DMS 273 treated with DMSO at 0.1 percent for 48 hours (cell line): ENCODE measurements at places on chromosomes 16 and 17.

- DNase-seq = peak; percentile 7
These were observed 1.4 kb upstream of the NBR1 start for GRCh38 chr17:43169561-43170139.

GRCh38 chr16:14579266-14579665, 50.8 kb downstream of the PARN start:
- no peak for DNase-seq

GRCh38 chr17:80727409-80727755, 182.7 kb downstream of the RPTOR start:
- no peak for DNase-seq

DNA sequence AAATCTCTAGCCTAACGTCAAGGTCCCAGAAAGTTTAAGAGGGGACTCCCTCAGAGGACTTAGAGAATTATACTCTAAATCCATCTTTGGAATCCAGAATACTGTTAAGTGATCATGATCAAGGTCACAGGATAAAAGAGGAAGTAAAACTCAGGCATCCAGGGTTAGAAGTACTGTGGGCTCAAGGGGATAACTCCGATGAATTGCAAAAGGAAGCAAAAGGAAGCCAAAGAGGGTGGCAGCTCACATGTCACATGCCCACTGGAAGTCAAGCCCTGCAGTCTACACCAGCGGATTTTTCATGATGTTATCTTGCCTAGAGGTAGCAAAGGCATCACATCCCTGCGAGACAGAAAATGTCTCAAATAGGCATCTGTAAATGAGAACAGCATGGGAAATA, 3.8 kb downstream of the ZNF821 start:
- DNase-seq = no peak

DNA sequence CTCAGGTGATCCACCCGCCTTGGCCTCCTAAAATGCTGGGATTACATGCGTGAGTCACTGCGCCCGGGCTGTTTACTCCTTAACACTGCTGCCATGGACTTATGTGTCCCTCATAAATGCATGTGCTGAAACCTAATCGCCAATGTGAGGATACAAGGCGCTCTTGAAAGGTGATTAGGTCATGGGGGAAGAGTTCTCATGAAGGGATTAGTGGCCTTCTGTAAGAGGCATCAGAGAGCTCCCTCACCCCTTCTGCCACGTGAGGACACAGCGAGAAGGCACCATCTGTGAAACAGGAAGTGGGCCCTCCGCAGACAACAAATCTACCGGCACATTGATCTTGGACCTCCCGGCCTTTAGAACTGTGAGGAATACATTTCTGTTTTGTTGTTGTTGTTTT, 19.1 kb downstream of the ITPRIPL2 start:
- peak; percentile 35 for DNase-seq

DNA sequence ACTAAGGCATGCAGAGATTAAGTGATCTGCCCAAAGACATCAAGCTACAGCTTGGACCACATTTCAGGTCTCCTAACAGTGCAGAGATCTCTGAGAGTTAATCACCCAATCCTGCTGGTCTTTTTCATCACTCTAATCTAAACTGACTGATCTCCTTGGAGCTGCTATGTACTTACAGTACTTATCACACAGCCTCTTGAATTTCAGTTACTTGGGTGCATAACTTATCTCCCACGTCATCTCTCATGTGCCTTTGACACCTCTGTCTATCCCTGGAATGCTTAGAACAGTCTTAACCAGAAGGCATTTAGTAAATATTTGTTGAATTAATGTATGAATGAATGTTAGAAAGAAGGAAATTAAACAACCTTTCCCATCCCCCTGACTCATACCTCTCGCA, 139.0 kb downstream of the SNX11 start:
- no peak for DNase-seq

GRCh38 chr17:49318435-49318965, 43.5 kb downstream of the ZNF652 start:
- no peak for DNase-seq

GRCh38 chr16:20866145-20866772, 33.9 kb downstream of the DCUN1D3 start:
- peak; percentile 94 for DNase-seq

DNA sequence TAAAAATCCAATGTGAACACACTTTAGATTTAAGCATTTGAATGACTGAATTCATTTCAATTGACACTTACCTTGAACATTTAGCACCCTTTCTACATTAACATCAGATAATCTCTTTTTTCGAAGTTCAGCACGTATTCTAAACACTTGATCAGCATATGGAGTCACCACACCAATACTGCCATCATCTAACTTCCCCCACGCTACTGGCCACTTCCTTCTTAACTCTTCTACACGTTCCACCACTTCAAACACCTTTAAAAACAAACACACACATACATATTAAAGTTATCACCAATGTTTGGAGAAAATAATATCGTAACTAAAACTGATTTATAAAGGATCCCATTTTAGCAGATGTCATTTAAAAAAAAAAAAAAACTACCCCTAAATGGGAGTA, 93.5 kb downstream of the CACNG1 start:
- DNase-seq = no peak

GRCh38 chr17:76925441-76925891, 57.3 kb downstream of the MGAT5B start:
- no peak for DNase-seq

- DNase-seq = no peak
These were observed 453.9 kb upstream of the GOT2 start for GRCh38 chr16:59188029-59188428.

DNA sequence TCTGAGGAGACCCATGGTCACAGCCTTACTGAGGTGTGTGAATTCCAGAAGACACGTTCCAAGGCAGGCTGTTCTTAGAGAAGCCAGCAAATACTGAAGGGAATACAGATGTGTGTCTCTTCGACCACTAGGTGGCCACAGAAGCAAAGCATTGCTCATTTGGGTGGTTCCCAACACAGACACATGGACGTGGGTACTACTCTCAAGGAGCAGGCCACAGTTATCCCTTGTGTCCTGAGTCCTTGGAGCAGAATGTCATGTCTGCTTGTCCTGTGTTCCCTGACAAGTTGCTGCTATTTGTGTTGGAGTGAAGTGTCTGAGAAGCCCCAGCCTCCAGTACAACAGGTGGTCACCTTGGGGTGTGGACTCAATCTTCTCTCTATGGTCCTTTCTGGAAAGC, 30.3 kb downstream of the HMOX2 start:
- DNase-seq = peak; percentile 41

DNA sequence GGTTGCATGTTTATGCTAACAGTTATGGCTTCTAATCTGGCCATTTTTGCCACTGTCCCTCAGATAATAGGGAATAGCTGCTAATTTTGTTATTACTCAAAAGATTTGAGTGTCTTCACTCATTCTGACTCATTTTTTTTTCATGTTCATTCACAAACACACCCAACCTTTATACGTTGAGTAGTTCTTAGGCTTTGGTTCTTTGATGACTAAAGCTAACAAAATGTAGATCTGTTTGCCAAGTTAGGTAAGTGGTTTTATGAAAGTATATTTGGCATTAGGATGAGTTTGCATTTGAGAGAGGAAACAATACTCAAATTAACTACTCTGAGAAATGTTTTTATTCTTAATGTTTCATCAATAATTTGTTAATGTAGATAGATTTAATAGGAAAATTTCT, 3.6 kb downstream of the MAP2K4 start:
- no peak for DNase-seq

DNA sequence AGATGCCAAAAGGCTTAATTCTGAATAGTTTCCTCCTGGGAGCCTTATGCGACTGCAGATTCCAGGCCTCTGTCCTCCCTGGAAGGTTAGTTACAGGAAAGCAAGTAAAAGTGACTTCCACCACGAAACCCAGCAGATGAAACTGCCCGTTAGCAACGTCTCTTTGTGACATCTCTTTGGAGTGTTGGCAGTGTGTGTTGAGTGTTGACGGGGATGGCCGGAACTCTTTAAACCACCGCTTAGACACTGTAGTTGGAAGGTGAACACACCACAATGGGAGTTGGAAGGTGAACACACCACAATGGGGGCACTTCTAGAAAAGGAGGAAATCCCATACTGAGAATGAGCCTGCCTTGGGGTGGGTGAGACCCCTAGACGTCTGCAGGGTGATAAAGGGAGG, 858 bp downstream of the SKAP1 start:
- no peak for DNase-seq

- peak; percentile 10 for DNase-seq
These were observed 55.4 kb downstream of the JPH3 start for GRCh38 chr16:87657621-87658192.

GRCh38 chr16:10130538-10130937, 51.7 kb downstream of the GRIN2A start:
- no peak for DNase-seq

GRCh38 chr16:89253548-89254287, 36.2 kb downstream of the ZNF778 start:
- no peak for DNase-seq

GRCh38 chr17:49971848-49972485, 3.0 kb downstream of the DLX4 start:
- no peak for DNase-seq

DNA sequence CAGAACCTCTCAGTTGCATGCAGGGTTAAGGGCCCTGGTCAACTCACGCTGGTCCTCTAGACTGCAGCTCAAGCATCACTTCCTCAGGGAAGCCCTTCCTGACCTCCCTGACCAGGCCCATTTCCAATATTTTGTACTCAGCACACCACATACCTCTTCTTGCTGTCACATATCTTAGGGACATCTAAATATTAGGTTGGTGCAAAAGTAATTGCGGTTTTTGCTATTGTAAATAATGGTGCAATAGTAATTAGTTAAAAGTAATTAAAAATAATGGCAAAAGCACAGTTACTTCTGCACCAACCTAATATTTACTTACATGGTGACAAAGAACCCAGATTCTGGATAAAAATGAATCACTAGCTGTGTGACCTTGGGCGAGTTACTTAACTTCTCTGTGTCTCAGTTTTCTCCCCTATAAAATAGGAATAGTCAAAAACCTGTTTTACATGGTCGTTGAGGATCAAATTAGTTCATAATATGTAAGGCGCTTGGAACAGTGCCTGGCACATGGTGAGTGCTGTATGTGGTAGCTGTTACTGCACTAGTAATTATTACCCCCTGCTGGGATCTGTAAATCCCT, 177.4 kb downstream of the PRKCB start:
- DNase-seq = no peak

DNA sequence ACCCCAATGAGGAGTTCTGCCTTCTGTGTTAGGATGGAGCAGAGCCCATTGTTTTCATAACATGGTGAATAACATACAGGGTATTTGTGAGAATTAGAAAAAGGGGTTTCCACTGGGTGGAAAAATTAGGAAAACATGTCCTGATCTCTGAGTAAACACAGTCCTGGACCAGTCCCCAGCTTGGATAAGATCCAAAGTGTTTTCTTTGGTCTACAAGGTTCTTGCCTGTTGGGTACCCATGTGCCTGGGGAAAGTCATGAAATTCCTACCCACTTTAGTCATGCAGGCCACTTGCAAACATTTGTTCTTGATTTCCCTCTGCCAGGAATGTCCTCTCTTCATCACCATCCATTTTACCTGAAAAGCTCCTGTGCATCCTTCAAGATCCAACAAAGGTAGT, 164.8 kb upstream of the DYNLRB2 start:
- no peak for DNase-seq

DNA sequence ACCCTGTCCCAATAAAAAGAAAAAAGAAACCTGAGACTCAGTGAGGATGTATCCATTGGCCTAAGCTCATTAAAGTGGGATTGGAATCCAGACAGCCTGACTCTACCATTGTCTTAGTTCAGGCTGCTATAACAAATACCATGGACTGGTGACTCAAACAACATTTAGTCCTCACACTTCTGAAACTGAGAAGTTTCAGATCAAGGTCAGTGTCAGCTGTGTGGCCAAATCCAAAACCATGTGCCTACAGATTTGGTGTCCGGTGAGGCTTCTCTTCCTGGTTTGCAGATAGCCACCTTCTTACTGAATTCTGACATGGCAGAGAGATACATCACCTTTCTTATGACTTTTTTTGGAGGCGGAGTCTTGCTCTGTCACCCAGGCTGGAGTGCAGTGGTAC, 53.3 kb upstream of the KDM8 start:
- no peak for DNase-seq

- no peak for DNase-seq
These were observed 41.9 kb downstream of the MEAK7 start for GRCh38 chr16:84462296-84463210.

DNA sequence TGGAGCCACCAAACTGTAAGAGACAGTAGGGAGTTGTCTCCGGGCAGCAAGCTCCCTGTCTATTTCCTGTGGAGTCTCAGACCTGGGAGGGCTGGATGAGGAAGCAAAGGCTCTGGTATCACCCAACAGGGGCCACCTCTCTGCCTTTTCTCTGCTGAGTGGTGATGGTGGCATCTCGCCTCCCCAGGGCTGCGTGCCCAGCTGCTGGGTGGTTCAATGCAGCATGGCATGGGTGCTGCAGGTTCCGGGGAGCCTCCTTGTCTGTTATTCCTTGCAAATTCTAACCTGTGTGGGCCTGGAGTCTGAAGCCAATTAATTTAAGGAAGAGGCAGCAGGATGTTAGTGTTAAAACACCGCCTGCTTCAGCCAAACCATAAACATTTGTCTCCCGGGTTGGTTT, 78.2 kb downstream of the CCDC182 start:
- DNase-seq = no peak

DNA sequence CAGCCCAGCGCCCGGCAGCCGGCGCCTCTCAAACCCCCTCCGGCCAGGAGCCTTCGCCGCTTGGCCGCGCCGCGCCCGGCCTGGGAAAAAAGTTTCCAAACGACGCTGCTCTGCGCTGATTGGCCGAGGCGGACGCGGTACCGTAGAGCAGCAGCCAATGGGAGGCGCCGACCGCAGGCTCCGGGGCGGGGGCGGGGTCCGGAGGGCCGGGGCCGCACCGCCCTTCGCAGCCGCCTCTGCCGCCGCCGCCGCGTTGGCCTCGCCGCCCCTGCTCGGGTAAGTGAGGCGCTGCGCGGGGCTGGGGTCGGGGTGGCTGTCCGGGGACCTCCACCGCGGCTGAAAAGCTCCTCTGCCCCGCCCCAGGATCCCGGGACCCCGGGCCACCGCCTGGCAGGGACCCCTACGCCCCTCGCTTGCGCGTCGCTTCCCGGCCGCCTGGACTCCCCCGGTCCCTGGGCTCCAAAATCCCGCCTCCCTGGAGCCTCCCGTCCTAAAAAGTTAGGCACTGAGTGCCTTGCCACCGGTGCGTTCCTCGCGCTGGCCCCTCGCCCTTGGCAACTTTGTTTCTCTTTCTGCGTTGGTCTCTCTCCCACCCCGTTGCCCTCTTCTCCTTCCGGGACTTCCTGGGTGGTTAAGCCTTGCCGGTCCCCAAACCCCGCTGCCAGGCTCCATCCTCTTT, at the start of gene NDE1:
Gene NDE1, plus strand, starts transcription at position 227 of the 679 bp plus-strand sequence. CDS start 14,534 bp downstream, outside the sequence.
- DNase-seq = peak; percentile 38

- DNase-seq = no peak
These were observed 139.4 kb upstream of the RPH3AL start for GRCh38 chr17:492022-492413.

GRCh38 chr17:59038734-59039133, 67.9 kb downstream of the TRIM37 start:
- DNase-seq = no peak

GRCh38 chr17:49498029-49498615, 3.0 kb downstream of the NGFR start:
- DNase-seq = no peak

- DNase-seq = no peak
These were observed 34.2 kb downstream of the MPHOSPH6 start for GRCh38 chr16:82135844-82136243.
